ENCODE measurements at places on chromosomes 2 and 18.

- no peak for DNase-seq
These were observed 12.6 kb downstream of the NOP58 start for GRCh38 chr2:202278036-202278760.

DNA sequence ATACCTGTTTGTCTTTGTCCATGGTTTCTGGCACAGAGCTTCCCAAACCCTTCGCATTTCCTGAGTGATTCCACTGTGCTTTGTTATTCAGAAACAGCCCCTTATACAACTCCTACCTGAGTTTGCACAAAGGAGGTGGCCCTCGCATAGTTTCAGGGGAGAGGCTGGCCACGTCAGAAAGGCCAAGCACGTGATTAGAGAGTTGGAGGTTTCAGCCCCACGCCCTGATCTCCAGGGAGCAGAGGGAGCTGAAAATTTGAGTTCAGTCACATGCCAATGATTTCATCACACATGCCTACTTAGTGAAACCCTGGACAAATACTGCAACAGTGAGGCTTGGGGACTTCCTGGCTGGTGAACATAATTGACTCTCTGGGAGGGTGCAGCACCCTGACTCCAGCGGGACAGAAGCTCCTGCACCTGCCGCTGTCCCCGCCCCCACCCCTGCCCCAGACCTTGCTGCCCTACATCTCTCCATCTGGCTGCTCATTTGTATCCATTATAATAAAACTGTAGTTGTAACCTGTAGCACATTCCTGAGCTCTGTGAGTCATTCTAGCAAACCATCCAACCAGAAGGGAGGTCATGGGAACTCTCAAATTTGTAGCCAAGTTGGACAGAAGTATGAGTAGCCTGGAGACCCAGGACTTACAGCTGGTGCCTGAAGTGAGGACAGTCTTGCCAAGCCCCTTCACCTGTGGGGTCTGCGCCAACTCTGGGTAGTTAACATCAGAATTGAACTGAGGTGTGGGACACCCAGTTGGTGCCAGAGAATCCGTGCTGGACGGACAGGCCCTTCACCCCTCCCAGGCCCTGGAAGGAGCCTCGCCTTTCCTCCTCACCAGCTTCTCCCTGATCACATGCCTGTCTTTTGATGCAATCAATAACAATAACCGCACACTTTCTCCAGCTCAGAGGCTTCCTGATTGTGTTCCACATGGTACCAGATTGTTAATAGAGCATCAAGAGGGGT, 224.3 kb downstream of the ANAPC1 start:
- no peak for DNase-seq

DNA sequence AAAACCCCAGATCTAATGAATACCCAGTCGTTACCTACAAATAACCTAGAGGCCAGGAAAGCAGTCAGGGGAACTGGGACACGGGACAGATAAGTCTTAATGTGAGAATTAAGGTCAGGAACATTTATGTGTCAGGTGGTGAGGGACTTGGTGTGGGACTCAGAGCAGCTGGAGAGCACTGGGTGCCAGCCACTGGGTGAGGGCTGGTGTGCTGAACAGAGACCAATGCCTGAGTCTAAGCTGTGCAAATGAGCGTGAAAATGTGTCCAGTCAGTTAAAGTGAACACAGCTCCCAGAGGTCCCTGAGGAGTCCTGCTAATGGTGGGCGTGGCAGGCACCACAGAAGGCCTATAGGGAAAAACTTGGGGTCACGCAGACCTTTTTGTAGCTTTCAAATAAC, 225.9 kb downstream of the C1D start:
- no peak for DNase-seq

GRCh38 chr2:46275995-46276394, 21.2 kb upstream of the EPAS1 start:
- no peak for DNase-seq

- DNase-seq, result no peak
These were observed 9.8 kb downstream of the STAM2 start for GRCh38 chr2:152165780-152166179.

DNA sequence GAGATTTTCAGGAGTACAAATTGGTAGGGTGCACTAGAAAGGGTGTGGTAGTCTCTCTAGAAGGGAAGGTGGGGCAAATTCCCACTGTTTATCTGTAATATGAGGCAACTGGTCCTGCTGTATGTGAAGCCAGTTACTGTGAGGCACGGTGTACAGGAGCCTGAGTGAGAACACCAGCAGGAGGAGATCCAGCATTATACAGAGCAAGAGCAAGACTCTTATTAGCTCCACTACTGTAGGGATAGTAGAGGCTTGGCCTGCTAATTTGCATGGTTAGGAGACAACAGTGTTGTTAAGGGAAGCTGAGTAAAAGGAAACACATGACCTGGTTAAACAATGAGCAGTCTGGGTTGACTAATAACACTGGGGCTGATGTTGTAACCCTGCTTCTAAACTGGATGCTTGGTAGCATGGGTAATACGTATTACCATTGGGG, 76.3 kb upstream of the WDSUB1 start:
- no peak for DNase-seq

GRCh38 chr2:176283291-176284068, 14.2 kb downstream of the MTX2 start:
- DNase-seq, result no peak

- no peak for DNase-seq
These were observed 8.7 kb upstream of the ADGRF3 start for GRCh38 chr2:26355038-26355995.

- DNase-seq, result no peak
These were observed 55.9 kb downstream of the RELCH start for GRCh38 chr18:62242955-62243354.

Data from activated T-cell treated with anti-CD3 and anti-CD28 coated beads for 1 hour (primary cell).